Activated CD8-positive, alpha-beta T cell treated with anti-CD3 and anti-CD28 coated beads, Interleukin-2, amount 10 ng/mL, durations not matched to agents 7 days and 5 days (primary cell): ENCODE measurements at places on chromosomes 16 and 17. TPM values are rescaled to one million over a fixed set of nuclear protein-coding genes. Genes with fewer than 3 reads are reported as not detected.

DNA sequence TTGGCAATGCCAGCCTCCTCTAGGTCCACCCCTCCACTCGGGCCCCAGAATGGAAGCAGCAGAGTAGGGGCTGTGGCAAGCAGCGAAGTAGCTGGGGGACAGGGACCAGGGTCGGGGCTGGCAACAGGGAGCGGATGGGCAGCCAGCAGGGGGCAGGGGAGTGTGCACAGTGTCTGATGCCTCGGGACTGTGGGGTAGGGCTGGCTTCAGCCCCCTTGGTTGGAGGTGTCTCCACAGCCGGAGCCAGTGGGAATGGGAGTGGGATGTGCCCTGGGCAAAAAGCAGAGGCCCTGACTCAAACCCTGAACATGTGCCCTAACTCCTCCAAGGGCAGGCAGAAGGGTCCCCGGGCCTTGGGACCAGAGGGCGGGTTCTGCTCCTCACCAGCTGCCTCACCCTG lies 18.5 kb upstream of the ARHGAP27 start:
- H3K4me1 ChIP-seq = peaks cover 23% of the 10 kb centered on the region
- DNase-seq = no peak
- peaks cover 32% of the 10 kb centered on the region for H3K36me3 ChIP-seq

GRCh38 chr17:32487473-32488176 lies 832 bp downstream of the CDK5R1 start:
- peaks cover 31% of the 10 kb centered on the region for H3K36me3 ChIP-seq
- H3K4me1 ChIP-seq = peaks cover 53% of the 10 kb centered on the region
- H3K4me3 ChIP-seq = peak overlapping the region; percentile 80
- H3K27me3 ChIP-seq = no peaks in the 10 kb centered on the region
- peak; percentile 38 for DNase-seq
- H3K27ac ChIP-seq = peak overlapping the region; percentile 49

GRCh38 chr17:7177954-7178477 lies 1.2 kb downstream of the ASGR1 start:
- H3K4me1 ChIP-seq = peaks cover 12% of the 10 kb centered on the region
- H3K36me3 ChIP-seq = no peaks in the 10 kb centered on the region
- no peak overlapping the region for H3K27ac ChIP-seq
- no peak for DNase-seq
- H3K27me3 ChIP-seq = peaks cover 14% of the 10 kb centered on the region
- peak overlapping the region; percentile 48 for H3K4me3 ChIP-seq

Gene TMC8
- total RNA-seq = 278 TPM

Gene RNU2-1
- total RNA-seq = 6,708 TPM
